ENCODE measurements at places on chromosomes 12 and 14.
A peak's percentile ranks its signal among the peaks of the same experiment; 100 is the strongest.

DNA sequence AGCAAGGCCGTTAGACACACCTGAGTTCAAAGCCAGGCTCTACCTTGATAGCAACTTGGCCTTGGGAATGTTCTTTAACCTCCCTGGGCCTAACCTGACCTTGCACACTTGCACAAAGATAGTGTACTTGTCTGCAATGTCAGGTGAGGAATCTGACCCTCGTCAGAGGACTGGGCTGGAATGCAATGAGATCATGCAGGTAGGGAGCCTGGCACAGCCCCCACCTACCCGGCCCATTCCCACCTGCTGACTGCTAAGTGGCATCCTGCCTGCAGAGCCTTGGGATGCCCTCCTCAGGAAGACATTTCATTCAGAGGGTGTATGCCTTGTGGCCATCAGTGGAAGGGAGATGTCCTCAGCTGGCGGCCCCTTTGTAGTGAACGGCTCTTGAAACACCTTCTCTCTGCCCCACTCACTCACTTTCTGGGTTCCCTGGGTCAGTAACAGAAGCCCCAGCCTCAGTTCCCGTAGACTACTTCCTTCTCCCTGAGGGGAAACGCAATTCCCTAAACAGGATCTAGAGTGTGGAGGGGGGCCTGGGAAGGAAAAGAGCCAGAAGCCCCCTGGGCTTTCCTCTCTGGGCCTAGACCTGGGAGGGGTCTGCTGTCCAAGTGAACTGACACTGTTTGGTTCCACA lies 68.0 kb upstream of the DICER1 start:
- no peak for DNase-seq

- DNase-seq: peak; percentile 42
These were observed 23.8 kb upstream of the LRTM2 start for GRCh38 chr12:1796515-1797010.

DNA sequence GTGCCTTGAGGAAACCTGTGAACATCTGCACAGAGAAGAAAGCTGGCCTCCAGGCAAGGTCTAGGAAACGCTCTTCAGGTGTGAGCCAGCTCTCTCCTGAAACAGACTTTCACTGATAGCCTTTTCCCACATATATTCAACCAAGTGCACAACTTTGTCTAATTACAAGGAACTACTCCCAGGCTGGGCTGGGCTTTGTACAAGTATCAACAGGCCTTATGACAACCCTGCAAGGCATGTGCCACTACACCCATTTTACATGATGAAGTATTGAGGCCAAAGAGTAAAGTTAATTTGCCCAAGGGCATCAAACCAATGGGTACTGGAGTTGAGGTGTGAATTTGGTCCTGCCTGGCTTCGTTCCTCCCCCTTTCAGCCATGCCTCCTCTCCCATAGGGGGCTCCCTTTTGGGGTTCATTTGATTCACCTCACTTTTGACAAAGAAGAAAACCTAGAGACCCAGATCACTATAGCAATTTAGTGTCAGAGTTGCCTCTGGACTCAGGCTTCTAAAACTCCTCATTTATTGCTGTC lies 2.1 kb downstream of the CSRP2 start:
- DNase-seq: no peak

- DNase-seq: peak; percentile 47
These were observed 99.1 kb upstream of the NAP1L1 start for GRCh38 chr12:76183459-76184186.

DNA sequence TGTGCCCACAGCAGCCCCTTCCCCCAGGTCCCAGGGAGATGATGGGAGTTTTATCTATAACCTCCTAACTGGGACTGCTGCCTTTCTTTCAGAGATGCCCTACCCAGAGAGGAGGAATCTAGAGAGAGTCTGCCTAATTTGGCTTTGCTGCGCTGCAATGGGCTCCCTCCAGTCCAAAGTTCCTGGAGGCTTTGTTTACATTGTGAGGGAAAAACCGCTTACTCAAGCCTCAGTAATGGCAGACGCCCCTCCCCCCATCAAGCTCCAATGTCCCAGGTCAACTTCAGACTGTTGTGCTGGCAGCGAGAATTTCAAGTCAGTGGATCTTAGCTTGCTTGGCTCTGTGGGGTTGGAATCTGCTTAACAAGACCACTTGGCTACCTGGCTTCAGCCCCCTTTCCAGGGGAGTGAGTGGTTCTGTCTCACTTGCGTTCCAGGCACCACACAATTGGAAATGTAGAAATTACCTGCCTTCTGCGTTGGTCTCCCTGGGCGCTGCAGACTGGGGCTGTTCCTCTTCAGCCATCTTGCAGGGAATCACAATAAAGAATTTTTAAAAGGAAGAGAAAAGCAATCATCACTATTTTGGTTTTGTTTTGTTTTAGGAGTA lies 262.5 kb downstream of the FOXG1 start:
- no peak for DNase-seq

GRCh38 chr14:67416085-67416484 lies 4.1 kb upstream of the PLEK2 start:
- DNase-seq: no peak

- DNase-seq: no peak
These were observed 409.9 kb upstream of the PDE3A start for GRCh38 chr12:19958389-19958788.

GRCh38 chr12:115203701-115204100 lies 519.7 kb upstream of the TBX3 start:
- no peak for DNase-seq

GRCh38 chr12:56616925-56617324 lies 13.2 kb downstream of the BAZ2A start:
- no peak for DNase-seq

- no peak for DNase-seq
These were observed 96.7 kb downstream of the SLC25A47 start for GRCh38 chr14:100419856-100420255.

- no peak for DNase-seq
These were observed 124.0 kb upstream of the TMEM132D start for GRCh38 chr12:130027798-130028197.

GRCh38 chr14:90402016-90402415 lies 5.2 kb downstream of the CALM1 start:
- DNase-seq: no peak

DNA sequence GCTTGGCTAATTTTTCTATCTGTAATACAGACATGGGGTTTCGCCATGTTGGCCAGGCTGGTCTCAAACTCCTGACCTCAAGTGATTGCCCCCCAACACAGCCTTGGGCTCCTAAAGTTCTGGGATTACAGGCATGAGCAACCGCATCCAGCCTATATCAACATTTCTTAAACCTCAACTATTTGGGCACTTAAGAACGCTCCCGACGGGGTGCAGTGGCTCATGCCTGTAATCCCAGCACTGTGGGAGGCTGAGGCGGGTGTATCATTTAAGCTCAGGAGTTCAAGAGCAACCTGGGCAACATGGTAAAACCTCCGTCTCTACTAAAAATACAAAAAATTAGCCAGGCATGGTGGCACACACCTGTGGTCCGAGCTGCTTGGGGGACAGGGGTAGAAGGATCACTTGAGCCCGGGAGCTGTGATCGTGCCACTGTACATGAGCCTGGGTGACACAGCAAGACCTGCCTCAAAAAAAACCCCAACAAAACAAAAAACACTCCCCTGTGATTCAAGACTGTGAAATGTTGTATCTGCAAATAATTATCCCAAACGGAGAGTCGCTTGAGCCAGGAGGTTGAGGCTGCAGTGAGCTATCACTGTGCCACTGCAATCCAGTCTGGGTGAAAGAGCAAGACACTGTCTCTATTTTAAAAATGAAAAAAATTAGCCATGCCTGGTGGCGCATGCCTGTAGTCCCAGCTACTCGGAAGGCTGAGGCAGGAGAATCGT lies 21.5 kb downstream of the PPTC7 start:
- no peak for DNase-seq

GRCh38 chr12:21434699-21435098 lies 2.8 kb upstream of the PYROXD1 start:
- DNase-seq: no peak

- DNase-seq: no peak
These were observed 15.9 kb downstream of the HEBP1 start for GRCh38 chr12:12984149-12984548.

DNA sequence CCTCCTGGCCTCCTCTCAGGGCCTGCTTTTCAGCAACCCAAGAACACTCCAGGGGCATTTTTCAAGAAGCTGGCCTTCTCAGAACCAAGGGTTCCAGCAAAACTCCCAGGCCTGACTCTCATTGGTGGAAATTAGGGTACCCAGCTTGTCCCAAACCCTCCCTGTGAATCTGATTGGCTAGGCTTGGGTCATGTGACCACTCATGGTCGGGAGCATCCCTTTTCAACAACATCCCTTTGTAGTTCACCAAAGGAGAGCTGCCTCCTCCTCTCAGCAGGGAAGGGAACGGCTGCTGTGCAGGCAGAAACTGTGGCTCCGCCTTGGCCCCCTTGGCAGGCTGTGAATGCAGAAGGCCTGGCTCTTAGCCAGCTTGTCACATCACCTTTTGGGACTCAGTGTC lies 94.5 kb downstream of the AACS start:
- no peak for DNase-seq

GRCh38 chr12:60308366-60308991 lies 712.6 kb downstream of the SLC16A7 start:
- no peak for DNase-seq

- DNase-seq: no peak
These were observed 13.5 kb downstream of the DGLUCY start for GRCh38 chr14:91127401-91127801.

GRCh38 chr12:105805730-105806399 lies 332.9 kb downstream of the NUAK1 start:
- DNase-seq: no peak

- no peak for DNase-seq
These were observed 45.8 kb downstream of the SSH1 start for GRCh38 chr12:108811411-108812180.

DNA sequence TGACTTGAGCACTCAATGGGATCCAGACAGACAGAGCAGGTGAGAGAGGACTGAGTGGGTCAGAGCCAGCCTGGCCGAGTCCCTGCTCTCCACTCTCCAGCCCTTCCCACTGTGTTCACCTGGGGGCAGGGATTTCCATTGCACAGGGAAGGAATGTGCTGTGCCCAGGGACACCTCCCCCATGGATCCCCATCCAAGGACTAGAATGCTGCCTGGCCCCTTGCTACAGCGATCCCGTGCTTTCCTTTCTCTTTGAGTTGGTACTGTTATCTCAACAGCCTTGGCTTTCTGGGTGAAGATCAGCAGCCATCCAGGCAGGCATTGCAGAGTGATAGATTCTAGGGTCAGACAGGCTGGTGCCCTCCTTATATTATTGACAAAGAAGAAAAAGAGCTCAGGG lies 60.3 kb upstream of the DLK1 start:
- DNase-seq: no peak

DNA sequence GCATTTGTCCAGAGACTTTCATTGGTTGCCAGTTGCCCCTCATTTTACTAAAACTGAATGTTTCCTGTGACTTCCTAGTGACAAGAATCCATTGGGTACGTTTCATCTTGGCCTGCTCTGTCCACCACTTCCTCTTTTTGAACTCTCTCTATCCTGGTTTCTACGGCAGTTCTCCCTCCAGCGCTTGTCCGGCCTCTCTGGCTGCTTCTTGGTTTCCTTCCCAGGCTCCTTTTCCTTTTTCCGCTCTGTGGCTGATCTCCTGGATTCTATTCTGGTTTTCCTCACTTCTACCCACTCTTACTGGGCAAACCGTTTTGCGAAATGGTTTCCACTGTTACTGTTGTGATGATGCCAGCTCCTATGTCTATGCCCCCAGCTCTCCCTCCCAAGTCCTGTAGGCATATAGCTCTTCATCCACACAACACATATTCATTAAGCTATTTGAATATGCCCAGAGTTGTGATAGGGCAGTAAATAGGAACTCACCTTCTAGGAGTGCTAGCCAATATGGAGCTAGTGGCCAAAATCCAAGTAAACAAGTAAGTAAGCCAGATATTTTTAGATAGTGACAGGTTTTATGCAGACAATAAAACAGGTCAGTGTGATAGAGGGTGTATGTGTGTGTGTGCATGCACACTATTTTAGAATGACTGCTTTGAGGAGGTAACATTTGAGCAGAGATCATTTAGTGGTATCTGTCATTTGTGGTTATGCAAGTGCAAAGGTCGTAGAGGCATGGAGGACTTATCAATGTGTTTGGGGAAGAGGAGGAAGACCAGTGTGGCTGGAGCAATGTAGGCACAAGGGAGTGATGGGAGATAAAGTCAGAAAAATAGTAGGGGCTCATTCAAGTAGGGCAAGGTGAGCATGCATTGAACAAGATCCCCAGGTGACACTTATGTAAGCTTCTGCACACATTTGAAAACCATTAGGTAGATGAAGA lies 27.9 kb upstream of the CTDSP2 start:
- no peak for DNase-seq
